CD4-positive, alpha-beta T cell treated with Interferon gamma for 1 hour (primary cell): ENCODE measurements at places on chromosomes 4 and X.

DNA sequence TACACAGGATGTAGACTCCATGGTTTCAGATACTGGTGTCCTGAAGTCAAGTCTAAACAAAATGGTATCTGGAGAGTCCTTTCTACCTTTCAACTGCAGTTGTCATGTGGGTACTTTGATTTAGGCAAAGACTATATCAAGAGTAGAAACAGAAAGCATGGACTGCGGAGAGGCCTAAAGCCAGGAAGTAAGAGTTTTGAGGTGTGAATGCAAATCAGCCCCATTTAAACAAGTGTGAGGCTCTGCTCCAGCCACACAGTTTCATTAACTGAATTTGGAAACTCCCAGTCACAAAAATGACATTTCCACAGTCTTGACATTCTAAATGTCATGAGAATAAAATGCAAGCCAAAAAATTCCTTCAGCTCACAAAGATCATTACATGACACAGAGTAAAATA is 87.2 kb upstream of the MCF2 start:
- DNase-seq = no peak

DNA sequence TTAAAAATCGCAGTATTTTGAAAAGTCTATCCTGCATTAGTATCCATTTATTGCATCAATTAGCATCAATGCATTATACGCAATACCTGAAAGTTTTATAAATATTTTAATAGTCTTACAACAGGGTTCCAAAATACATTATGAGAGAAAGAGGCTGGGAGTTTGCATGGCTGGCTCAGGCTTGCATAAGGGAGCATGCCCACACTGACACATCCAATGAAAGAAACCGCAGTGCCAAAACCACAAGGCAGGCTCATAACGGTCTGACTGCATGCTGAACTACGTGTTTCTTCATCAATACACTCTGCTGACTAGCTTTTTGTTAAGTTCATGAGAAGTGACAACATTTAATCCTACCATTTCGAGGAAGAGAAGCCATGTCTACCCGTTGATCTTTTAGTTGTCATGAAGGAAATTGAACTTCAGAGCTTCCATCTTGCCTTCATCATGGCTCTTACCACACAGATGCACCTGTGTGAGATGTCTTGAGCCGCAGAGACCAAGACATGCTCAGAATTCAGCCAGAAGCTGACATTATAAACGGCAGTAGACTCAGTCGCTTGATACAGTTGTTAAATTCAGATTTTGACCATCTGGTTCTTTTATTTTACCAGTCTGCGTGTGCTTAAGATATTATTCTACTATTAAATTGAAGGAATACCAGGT is 168.8 kb upstream of the FRG1 start:
- no peak for DNase-seq

DNA sequence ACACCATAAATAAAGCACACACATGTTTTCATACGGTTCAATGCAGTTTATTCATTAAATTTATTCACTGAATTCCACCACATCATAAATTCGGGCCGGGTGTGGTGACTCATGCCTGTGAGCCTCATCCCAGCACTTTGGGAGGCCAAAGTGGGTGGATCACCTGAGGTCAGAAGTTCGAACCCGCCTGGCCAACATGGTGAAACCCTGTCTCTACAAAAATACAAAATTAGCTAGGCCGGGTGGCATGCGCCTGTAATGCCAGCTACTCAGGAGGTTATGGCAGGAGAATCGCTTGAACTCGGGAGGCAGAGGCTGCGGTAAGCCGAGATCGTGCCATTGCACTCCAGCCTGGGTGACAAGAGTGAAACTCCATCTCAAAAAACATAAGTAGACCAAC is 131.6 kb downstream of the PDS5A start:
- DNase-seq = no peak

DNA sequence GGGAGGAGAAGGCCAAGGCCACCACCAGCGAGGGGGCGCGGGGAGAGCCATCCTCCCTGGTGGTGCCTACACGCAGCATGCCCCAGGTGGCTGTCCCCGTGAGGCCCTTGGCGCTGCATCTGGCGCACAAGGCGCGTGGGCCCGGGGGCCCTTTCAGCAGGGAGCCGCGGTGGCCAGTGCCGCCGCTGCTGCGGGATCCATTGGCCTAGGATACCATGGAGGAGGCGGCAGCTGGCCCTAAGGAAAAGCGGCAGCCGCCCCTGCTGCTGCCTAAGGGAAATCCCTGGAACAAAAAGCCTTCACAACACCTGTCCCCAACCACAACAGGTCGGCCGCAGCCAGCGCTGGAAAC is 1059.6 kb downstream of the TECRL start:
- DNase-seq = no peak

DNA sequence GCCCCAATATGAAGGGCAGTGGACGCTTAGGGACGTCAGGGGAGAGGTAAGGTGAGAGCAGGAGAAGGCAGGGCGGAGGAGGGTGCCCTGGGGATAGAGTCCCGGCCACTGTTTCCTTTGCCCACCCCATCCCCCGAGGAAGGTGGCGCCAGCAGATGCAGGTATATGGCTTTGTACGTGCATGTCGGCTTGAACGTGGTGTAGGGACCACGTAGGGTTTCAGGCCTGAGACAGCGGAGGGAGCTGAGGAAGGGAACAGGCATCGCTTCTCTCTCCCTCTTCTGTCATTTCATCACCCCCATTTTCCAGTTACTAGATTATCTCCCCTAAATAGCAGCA is 97.9 kb downstream of the PHKA2 start:
- DNase-seq = no peak

DNA sequence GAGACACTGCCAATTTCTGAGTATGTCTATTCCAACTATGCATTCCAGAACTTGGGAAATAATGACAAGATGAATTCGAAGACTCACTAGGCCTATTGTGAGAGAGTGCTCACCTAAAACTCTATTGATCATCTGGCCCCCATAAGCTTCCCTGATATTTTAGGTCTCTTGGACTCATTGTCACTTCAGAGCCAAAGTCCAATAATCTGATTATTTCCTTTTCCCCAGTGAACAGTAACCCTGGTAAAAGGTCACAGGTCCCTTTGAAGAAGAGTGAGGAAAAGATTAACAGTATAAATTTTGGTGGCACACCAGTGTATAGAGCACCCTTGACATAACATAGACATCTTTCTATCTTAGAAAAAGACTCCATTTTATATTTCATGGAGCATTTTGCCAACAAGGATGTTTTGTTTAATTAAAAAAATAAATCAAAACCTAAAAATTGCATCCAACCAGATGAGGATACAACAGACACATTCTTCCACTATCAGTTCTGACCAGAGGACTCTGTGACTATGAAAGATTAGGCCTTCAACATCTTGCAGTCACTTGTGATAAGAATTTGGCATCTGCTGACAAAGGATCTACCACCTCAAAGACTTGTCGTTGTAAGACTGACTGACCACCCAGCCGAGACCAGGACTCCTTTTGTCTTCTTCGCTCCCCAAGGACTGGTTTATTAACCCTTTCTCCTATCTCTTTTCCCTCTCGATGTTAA is 191.9 kb downstream of the MAB21L2 start:
- no peak for DNase-seq

DNA sequence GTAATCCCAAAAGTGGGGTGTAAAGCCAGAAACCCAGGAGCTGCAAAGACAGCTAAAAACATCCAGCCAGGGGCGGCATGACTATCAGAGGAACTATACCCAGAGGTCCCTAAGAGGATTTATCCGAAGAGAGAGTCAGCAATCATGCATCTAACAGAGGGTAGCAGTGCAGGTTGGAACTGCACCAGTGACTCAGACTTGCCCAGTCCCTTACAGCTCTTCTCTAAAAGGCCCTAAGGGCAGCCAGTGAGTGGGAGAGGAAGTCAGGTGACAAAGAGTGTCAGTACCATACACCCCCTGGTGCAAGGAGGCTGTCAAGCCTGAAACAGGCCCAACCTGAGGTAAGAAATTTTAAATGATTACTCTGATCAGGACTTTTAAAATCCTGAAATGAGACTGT is 88.1 kb downstream of the CAMK2D start:
- DNase-seq = peak; percentile 3

DNA sequence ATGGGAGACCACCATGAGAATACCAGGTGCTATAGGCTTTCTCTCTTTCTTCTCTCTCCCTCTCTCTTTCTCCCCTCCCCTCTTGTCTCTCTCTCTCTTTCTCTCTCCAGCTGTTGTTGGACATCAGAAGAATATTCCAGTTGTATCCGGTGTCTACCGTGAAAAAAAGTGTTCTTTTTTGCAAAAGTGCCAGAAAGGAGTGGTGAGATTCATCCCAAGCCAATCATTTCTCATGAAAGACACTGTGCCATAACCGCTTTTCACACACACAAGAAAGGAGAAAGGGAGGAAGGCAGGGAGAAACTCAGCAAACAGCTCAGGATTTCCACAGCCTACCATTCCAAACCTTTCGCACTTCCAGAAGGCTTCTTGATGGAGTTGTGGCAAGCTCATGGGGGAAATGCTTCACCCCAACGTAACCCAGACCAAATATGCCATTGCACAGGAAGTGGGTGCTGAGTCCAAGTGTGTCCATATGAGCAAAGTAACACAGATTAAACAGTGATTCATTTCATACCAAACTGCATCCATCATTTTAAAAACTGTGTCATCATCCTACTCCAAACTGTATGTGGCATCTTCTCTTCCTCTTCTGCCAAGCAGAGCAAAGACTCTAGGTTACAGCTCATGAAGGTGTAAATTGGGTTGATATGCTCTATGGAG is 224.0 kb downstream of the APBB2 start:
- DNase-seq = no peak

GRCh38 chrX:80331285-80331684 is 89.0 kb upstream of the TENT5D start:
- no peak for DNase-seq

DNA sequence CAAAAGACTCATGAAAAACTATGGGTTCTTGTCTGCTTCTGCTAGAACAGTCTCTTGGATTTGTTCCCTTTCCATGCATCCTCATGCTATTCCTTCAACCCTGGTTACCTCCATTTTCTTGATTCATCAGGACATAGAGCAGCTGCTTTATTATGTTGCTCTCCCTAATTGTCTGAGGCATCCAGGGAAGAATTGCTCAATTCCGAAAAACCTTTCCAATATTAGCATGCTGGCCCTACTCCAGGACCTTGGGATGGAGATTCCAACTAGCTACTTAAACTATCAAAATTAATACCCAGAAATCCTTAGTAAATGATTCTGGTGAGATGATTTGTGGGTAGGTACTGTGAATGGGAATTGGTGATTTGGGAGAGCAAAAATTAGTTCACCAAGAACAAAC is 56.6 kb upstream of the FAM47B start:
- no peak for DNase-seq

- DNase-seq = no peak
Measured at GRCh38 chr4:25449688-25450087, 72.6 kb downstream of the ANAPC4 start.

DNA sequence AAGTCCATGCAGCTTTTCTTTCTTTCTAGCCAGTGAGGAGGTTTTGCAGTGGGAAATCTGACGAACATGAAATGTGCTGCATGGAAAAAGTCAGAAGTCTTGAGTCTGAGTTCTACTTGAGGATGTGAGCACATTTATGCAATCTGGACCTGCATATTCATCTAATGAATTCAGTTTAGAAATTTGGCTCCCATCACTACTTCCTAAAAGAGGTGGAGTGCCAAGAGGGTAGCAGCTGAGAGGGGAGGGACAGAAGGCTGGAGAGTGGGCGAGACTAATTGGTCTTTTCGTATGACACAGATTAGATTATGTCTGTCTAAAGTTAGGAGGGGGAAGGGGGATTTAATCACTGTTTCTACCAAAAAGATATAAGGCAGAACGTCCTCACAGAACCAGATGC is 535.9 kb downstream of the IQCM start:
- DNase-seq = no peak

DNA sequence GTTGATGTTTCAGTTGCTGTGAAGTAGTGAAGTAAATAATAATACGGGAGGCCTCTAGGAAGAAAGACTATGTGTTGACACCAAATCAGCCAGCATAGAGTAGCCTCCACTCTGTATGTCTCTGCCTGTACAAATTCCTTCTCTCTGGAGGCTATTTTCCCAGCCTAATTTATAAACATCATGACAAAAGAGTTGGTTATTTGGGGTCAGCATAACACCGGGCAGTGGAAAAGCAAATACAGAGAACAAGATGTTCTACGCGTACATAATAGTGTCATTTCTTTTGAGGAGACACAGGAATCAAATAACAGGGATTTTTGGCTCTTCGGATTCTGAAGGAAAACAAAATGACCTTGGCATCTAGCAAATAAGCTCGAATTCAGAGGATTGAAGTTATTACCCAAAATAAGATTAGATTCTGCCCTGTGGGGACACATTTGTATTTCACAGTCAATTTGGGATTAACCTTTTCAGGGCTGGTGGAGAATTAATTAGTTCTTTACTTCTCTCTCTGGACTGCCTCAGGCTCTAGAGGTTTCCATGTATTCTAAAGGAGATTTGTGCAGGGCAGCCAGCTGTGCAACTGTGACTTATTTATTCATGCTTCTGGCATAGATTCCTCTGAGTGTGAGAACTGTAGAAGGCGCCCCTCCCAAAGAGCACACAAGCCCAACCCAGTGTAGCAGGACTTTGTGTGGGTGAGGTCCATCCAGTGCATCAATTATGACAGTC is 14.1 kb upstream of the SYTL4 start:
- no peak for DNase-seq

- DNase-seq = no peak
Measured at GRCh38 chr4:16037901-16038300, 45.9 kb downstream of the PROM1 start.

DNA sequence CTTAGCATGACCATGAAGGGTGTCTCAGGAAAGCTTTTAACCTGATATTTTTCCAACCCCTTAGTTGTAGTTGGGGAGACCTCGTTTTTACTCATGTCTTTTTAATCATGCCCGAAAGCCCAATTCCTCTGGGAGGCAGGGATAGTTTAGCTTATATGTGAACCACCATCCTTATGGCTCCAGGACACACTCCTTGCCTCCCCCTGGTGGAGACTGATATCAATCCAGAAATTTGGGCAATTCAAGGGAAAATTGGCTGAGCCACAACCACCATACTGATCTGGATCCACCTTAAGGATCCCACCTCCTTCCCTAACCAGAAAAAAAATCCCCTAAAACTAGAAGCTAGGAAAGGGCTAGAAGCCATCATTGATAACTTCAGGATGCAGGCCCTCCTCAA is 13.4 kb upstream of the COL25A1 start:
- no peak for DNase-seq

GRCh38 chr4:6702761-6703160 is 6.9 kb downstream of the MRFAP1L1 start:
- DNase-seq = no peak

GRCh38 chr4:8854016-8854415 is 17.6 kb downstream of the HMX1 start:
- no peak for DNase-seq

DNA sequence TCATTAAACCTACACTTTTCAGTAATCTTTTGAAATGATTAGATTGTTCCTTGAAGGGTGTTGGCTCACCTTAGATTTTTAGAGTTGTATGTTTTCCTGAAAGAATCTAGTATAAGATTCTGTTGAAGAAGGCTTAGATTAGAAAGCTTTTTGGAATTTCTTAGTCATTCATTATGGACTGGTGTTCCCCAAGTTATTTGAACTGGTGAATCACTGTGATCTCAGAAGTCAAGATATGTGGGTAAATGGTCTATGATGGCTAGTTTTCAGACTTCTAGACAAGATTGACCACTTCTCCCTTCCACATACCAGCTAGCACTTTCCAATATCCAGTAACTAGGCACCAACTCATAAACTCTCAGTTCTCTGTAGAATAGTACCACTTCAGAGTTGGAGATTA is 138.1 kb downstream of the KDM6A start:
- DNase-seq = no peak
